Lung microvascular endothelial cell (primary cell): ENCODE measurements at places on chromosomes 1 and 21. TPM values are rescaled to one million over a fixed set of nuclear protein-coding genes. Genes with fewer than 3 reads are reported as not detected.
A peak's percentile ranks its signal among the peaks of the same experiment; 100 is the strongest.

The GNL2 gene
- total RNA-seq, result 37.3 and 47.4 TPM in 2 replicates

The LPGAT1 gene
- total RNA-seq, result 31.6 and 37.5 TPM in 2 replicates

The TSPAN2 gene
- 0.79 and 0.87 TPM in 2 replicates for total RNA-seq

The FCRL5 gene
- not detected in 2 replicates for total RNA-seq

The SPAG17 gene
- not detected in 2 replicates for total RNA-seq

The ETV3L gene
- total RNA-seq, result not detected in 2 replicates

The C1orf87 gene
- total RNA-seq, result not detected in 2 replicates

The LCE2B gene
- not detected in 2 replicates for total RNA-seq

The LCE6A gene
- not detected in 2 replicates for total RNA-seq

- DNase-seq, result no peak
These were observed 10.8 kb downstream of the FTCD start for GRCh38 chr21:46144464-46145070.

DNA sequence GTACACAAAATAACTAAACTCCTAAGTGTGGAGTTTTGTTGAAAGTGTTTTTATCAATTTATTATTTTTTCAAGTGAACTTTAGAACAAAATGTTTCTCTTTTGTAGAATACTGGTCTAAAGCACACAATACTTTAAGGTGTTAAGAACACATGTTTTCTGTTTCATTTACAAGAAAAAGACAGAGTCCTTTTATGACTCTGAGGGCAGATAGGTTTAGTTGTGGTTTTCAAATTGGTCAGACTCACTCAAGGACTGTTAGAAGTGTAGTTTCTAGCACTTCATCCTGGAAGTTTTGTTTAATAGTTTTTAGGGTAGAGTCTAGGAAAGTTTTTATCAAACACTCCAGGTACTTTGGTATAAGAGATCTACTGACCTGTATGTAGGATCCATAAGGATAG is 376.5 kb downstream of the LRRIQ3 start:
- no peak for DNase-seq

GRCh38 chr1:31900790-31901189 is 37.4 kb downstream of the PTP4A2 start:
- DNase-seq, result no peak

DNA sequence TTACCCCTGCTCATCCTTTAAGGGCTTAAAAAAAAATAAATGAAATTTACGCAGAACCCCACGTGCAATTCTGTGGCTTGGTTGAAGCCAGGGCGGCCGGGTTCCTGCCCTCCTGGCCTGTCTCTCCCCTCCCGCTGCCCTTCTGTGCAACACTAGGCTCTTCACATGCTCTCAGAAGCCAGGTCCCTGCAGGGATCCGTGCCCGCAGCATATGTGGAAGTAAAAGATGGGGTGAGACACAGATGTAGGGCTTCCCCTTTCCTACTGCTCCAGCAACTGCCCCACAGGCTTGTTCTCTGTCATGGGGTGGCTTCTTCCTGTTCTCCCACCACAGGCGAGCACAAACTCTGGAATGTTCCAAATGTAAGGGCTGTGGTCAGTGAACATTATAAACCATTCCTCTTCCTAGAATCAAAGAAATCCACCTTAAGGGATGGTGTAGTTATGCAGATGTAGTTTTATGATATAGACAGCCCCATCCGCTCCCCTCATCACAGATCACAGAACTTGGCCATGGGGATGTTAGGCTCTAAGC is 535.4 kb downstream of the KIF26B start:
- DNase-seq, result no peak

DNA sequence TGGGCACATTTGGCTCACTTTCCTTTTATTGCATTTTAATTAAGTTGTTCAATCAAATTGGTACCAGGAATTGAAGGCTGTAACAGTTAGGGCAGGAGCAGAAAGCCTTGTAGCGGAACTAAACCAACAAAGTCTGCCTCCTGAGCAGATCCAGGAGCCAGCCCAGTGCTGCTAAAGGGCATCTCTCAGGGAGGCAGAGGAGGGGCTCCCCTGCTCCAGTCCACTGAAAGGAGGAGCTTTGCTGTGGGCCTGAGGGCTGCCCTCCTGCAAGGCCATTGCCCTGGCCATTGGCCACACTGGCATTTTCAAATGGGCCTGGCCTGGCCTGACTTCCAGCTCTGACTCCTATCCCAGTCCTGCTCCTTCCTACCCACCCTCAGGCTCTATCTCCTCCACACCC is 3.7 kb upstream of the TRABD2B start:
- DNase-seq, result no peak

DNA sequence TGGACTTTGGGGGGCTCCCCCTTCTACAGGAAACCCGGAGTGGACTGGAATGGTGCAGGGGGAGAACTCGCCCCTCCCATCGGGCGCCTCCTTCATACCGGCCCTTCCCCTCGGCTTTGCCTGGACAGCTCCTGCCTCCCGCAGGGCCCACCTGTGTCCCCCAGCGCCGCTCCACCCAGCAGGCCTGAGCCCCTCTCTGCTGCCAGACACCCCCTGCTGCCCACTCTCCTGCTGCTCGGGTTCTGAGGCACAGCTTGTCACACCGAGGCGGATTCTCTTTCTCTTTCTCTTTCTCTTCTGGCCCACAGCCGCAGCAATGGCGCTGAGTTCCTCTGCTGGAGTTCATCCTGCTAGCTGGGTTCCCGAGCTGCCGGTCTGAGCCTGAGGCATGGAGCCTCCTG is at the start of gene TNFRSF14:
Gene TNFRSF14, plus strand, starts transcription at position 95 of the 401 bp plus-strand sequence. Its CDS starts 294 bp downstream, at position 389.
- DNase-seq, result peak; percentile 75

DNA sequence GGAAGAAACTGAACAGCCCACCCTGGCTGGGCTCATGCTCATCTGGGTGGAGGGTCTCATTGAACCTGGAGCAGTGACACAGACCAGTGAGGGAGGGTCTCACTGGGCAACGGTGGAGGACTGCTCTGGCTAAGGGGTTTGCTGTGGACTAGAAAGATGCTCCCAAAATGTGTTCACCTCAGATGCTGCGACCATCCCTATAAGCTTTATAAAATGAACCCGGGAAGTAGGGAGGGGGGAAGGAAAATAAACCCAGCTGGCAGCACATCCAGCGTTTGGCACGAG is 34.5 kb upstream of the LBR start:
- no peak for DNase-seq

GRCh38 chr1:178973652-178974101 is 52.0 kb upstream of the FAM20B start:
- no peak for DNase-seq

GRCh38 chr1:27672750-27673112 is 739 bp upstream of the IFI6 start:
- DNase-seq, result no peak

DNA sequence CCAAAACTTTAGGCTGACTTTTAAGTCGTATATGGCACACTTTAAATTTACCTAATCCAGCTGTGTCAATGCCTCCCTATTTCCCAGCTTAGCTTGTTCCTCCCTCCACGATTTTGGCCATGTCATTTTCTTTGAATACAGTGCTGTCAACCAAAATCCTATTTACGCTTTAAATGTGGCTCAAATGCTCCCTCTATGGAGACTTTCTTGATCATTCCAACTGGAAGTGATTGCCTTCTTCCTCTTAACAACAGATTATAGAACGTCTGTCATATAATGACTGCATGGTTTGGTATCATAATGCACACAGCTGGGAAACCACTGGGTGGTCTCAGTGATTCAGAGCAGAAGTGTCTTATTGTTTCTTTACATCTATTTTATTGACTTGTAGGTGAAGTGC is 18.9 kb upstream of the BATF3 start:
- peak; percentile 19 for DNase-seq

DNA sequence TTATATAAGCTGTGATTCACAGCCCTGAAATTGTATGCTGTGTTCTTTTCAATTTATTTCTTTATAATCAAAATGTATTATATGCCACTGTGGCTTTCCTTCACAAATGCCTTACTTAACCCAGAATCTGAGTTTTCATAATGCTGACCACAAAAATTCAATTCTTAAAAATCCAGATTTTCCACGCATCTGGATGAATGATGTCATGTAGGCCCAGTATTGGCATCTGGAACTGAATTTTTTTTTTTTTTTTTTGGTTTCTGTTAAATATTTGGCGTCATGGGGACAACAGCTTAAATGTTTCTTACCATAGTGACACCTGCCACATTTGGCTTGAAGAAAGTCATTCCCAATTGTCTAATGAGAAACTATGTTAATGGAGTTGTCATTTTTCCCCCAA is 296.8 kb downstream of the TM2D1 start:
- DNase-seq, result no peak

- no peak for DNase-seq
These were observed 1342.7 kb upstream of the ADGRL4 start for GRCh38 chr1:80349218-80349617.

DNA sequence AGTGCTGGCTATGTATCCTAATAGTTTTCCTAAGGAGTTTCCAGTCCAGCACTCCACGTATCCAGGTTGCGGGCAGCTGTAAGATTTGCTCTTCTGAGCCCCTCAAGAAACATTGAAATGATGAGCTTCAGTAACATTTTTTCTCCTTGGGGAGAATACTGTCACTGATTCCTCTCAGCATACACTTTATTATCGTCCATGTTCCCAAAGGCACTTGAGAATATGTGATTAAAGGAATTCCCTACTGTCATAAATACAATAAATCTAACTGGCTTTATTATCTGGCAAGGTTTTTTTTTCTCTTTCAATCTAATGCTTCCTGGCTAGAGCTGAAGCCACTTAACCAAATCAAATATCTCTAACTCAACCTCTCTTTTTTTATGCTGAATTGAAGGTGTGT is 359.2 kb upstream of the PKN2 start:
- DNase-seq, result no peak

GRCh38 chr21:9008636-9009035 is 1512.7 kb upstream of the TPTE start:
- DNase-seq, result no peak

- DNase-seq, result no peak
These were observed 34.4 kb downstream of the ADAMTS1 start for GRCh38 chr21:26810676-26811415.

DNA sequence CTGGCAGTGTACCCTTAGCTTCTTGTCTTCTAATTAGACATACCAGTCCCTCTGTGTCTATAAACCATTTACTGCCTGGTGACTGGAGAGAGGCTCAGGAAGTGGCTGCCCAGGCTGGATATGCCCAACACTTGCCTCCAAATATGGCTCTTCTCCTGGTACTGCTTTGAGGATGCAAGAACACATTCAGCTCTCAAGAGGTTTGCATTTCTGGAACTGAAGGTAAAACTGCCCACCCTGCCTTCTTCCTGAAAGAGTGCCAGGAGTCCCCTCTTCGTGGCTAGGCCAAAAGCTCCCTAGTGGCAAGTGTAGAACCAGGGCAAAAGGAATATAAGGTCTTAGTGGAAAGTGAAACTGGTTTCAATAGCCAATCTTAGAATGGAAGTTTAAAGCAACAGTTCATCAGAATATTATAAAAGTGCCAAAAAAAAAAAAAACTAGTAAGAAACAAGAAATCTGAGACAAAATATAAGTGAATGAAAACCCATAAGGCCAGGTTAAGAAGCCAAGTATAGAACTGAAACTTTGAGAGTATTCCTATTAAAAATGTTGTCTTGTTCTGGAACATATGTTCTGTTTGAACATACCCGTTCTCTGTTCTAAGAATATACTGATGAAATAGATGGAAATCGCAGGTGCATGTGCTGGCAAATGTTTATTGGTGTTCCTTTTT is 77.2 kb upstream of the CTTNBP2NL start:
- DNase-seq, result no peak

DNA sequence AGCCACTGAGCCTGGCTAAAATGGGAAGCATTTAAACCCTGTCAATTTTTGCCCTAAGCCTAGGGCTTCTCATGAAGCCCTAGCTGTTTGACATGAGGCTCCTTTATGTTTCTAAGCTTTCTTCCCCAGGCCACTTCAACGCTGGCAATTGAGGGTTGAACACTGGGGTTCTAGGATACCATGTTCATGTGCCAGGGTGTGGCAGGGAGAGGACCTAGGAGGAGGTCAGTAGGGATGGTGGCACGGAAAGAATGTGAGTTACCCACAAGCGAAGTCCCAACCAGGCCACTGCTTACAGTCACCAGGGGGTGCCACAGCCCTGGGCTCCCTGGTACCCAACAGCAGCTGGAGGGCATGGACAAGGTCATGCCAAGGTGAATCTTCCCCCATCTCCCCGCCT is 90.8 kb upstream of the AJAP1 start:
- no peak for DNase-seq

GRCh38 chr1:42955311-42956063 is 3.2 kb downstream of the SLC2A1 start:
- no peak for DNase-seq
